ENCODE measurements at places on chromosomes 12 and 14.

DNA sequence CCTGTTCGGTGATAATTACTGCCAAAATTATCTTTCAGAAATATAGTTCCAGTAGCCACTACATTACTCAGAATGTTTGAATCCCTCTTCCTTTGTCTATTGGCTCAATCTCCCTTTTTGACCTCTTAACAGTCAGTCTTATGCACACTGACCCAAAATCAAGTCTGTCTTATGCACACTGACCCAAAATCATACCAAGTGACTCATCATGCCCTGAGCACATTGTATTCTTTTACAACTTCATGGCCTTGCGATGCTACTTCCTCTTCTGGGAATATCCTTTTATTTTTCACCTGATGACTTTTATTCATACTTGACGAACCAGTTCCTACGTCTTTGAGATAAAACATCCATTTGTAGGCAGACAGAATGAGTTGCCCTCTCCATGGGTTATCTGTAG, 182.3 kb downstream of the NPAS3 start:
- no peak for DNase-seq

GRCh38 chr12:643475-644302, 19.6 kb downstream of the NINJ2 start:
- no peak for DNase-seq

- DNase-seq, result no peak
Measured at GRCh38 chr12:72547573-72547972, 275.4 kb downstream of the TRHDE start.

- no peak for DNase-seq
Measured at GRCh38 chr12:129378496-129378895, 525.2 kb downstream of the GLT1D1 start.

DNA sequence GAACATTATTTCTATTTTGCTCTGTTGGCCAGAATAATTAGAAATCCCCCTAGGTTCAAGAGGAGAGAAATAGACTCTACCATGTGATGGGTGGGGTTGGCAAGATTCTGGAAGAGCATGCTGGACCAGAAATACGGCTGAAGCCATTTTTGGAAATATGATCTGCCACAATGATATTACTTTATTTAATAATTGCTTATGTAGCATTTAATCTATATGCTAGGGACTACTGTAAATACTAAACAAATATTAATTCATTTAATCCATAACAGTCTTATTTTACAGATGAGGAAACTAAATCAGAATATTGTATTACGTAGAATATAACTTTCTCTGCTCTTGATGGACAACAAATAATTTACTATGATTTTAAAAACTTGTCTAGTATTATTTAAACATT, 193.7 kb downstream of the RAD51B start:
- DNase-seq, result no peak

DNA sequence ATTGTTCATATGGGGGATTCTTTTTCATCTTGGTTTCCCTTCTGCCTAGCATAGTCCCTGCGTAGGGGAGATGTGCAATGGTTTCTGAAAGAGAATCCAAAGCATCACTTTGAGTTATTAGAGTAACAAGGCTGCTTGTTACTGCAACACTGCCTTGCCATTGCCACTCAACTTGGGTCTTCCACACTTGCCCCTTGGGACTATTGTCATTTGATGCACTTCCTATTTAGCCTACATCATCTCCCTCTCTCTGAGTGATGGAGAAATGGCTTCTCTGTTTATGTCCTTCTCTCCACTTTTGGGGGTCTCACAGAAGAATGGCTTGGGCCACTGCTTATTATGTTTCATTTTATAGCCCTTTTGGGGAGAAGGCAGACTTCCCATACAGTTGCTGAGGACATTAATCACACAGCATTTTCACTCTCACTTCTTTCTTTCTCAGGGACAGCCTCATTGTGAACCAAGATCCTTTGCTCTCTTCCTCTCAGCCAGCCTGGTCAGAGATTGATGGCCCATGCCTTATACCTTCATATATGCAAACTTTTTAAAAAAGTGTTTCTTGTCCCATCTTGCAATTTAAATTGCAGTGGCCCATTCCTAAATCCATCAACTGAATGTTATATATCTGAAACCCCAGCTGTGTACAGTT, 50.8 kb upstream of the POC1B start:
- no peak for DNase-seq

- DNase-seq, result no peak
Measured at GRCh38 chr12:4564818-4565217, 2.8 kb downstream of the DYRK4 start.

- no peak for DNase-seq
Measured at GRCh38 chr14:94062344-94062940, 18.6 kb downstream of the DDX24 start.

DNA sequence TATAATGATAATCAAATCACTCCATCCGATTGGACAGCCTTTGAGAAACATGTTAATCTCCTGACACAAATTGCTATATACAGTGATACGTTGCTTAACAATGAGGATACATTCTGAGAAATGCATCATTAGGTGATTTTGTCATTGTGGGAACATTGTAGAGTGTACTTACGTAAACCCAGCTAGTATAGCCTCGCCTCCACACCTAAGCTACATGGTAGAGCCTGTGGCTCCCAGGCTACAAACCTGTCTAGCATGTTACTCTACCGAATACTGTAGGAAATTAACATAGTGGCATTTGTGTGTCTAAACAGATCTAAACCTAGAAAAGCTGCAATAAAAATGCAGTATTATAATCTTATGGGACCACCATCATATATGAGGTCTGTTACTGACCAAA, 128.6 kb upstream of the PWP1 start:
- no peak for DNase-seq

DNA sequence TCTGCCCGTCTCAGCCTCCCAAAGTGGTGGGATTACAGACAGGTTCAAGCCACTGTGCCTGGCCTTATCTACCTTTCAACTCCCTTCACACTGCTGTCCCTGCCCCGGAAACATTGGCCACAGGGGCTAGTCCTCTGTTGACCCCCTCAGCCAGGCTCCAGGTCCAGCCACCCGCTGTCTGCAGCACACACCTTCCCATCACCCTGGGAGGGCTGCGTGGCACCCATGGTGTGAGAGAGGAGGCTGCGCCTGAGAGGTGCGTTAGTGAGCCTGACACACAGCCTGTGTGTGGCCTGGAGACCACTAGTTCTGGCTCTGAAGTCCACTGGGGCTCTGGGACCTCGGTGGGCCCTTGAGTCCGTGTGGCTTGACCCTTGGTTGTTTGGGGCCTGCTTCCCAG, 28.4 kb upstream of the TRAF3 start:
- DNase-seq, result no peak

DNA sequence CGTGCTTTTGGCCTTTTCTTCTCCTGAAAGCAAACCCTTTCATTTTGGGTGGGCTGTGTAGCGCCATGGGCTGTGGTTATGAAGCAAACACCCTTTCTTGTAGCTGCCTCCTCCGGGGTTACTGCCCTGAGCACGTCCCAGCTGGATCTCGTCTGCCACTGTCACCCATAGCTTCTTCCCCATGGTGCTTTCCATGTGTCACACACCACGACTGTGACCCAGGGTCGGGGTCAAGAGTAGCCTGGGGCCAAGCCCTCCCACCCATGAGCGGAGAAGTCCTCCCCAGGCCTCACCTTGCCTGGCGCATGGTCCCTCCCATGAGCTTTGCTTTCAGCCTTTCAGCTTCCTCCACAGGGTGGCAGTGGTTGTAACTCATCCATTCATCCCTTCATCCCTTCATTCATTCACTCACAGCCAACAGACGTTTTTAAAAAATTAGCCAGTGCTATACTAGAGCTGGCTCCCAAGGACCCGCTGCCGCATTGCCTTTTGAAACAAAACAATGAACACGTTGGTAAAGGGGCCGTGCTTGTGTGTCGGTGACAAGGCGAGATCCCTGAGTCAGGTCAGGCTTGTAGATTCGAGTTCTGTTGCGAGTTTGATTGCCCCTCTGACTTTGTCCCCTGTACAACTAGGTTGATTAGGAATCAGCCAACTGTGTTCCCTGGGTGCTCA, 29.5 kb downstream of the MEG3 start:
- no peak for DNase-seq

GRCh38 chr12:76755829-76756379, 8.0 kb upstream of the ZDHHC17 start:
- DNase-seq, result no peak

DNA sequence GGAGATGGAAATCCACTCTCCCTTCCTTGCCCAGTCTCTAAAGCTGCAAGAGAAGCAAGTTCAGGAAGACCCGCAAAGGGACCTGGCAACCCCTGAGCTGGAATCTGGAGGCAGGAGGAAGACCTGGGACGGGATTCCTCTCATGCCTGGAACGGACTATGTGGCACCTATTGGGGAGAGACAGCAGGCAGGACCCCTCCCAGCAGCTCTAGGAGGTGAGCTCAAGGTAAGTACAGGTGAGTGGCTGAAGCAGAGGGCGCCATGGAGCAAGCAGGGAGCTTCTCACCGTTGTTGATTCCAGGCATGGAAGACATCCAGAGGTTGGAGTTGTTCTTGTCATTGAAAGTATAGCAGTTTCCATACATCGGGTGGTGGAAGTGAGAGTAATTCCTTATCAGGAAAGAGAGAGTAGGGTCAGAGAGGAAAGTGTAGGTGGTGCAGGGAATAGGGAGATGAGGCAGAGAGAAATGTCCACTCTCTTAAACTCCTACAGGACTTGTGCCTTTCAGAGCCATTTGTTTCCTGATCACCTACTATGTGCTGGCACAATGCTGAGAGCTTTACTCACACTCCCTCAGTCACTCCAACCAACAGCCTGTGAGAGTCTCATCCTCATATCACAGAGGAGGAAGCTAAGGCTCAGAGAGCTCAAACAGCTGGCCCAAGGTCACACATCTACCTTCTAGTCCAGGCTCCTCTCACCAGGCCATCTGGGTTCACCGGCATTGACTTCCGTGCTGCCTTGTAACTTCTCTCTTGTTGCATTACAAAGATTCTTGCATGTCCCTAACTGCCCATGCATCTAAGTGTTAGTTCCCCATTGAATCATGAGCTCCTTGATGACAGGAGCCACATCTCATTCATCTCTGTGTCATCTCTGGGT, 13.9 kb upstream of the TNFRSF1A start:
- no peak for DNase-seq

GRCh38 chr12:116384691-116385485, 107.4 kb upstream of the MED13L start:
- DNase-seq, result no peak

DNA sequence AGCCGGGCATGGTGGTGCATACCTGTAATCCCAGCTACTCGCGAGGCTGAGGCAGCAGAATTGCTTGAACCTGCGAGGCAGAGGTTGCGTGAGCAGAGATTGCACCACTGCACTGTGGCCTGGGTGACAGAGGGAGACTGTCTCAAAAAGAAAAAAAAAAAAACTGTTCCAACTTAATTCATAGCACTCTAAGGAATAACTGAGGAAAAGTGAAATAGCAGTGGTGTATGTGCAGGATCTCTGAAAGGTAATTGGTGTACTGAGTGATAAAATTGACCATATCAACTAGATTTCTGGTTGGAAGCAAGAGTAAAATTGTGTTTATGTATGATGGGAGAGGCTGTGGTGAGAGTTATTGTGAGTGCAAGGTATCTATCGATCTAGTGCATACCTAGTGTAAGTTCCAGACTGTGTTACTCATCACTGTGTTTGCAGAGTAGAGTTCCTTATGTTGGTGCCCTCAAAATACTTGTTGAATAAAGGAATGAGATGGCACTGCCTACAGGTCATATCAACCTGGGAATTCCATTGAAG, 6.3 kb downstream of the CAND1 start:
- no peak for DNase-seq

DNA sequence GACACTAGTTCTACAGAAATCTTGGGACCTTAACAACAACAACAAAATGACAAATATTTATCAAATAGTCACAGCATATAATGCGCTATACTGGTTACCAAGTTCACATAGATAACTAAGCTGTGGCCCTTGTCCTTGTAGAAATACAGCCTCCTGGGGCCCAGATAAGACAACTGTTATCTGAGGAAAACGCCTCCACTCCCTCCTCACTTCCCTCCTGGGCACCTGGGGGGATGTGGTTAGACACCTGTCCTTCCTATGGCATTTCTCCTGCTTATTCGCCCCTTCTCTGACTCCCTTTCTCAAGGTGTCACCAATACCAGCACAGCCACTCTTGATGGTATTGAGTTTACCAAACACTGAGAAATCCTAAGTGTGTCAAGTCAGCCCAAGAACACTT, 419.4 kb downstream of the RAD51B start:
- DNase-seq, result no peak

DNA sequence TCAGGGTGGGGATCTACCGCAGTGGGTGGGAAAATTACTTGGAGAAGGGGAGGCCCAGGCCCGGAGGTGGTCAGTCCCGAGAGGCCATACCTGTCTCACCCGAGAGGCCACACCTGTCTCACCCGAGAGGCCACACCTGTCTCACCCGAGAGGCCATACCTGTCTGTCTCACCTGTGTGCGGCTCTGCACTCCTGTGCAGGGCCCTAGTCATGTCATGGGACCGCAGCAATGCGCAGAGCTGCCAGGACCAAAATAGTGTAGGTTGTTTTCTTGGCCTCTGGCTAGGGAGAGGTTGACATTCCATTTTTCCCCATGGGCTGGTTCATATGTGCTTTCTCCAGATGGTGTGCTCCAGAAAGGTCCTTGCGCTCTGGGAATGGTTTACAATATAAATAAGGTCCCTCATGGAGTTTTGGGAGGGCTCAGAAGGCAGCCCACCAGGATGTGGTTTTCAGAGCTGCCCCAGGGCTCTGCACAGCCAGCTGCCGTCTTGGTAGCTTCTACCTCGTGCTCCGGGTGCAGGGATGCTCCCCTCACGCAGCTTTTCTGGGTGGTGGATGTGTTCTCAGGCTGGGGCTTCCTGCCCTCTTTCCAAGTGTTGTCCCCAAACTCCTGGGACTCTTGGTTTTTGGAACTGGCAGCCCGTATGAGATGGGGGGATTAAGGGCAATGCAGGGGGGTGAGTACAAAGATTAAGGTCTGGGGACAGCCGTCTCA, 58.2 kb downstream of the CACNA1C start:
- DNase-seq, result no peak

DNA sequence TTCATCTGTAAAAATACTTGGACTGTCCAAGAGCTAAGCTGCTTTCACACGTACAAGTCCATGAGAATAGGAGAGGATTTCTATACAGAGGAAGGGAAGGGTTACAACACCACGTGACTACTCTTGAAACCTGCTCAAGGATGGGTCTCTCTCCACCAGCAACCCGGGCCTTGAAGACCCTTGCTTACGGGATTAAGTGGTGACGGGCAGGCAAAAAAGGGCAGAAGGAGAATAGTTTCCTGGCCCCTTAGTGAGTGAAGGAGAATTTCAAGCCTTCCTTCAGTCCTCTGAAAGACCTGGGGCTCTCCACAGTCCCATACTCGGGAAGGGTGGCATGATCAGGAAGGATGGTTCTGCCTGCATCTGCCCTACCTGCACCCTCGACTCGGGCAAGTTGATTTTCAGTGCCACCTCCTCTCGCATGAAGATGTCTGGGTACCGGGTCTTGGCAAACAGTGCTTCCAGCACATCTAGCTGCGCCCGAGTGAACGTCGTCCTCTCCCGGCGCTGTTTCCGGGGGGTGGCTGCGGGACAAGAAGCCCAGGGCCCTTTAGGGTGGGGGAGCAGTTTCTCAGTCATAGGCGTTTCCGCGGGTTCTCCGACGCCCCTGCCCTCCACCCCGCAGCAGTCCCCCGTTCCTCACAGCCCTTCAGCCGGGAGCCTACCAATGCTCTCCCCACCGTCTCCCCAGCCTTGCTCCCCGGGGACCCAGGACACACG, 6.3 kb downstream of the OTX2 start:
- no peak for DNase-seq
